ENCODE measurements at places on chromosomes 7 and 10.

DNA sequence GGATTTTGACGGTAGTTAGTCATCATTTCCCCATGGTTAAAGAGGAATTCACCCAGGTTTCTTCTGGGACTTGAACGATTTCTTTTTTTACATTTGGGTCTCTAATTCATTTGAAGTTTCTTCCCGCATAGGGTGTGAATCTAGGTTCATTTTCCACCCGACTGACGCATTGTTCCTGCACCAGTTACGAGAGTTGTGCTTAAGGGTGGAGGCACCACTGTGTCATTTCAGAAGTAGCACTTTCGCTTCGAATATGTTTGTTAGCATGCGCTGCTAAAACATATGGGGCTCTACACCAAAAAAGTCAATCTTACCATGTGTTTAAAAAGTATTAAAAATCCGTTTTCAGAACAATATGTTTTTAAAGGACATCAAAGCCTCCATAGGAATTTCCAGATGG, 140.3 kb downstream of the VIPR2 start:
- DNase-seq: no peak

DNA sequence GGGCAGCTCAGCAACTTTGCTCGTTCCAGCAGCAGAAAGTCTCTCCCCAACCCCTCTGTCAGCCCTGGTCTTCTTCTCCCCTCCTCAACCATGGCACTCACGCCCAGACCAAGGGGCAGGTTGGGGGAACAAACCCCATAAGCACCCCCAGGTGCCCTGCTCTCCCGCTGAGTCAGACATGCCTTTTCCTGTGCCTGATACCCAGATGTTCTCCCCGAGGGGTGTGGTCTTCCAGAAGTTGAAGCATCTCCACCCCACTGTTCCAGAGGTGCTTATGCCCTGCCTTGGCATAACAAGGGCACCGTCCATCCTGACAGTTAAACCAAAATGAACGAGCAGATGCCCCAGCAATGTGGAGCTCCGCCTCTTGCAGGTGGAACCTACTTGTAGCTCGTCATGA, 67.1 kb downstream of the C10orf143 start:
- no peak for DNase-seq

DNA sequence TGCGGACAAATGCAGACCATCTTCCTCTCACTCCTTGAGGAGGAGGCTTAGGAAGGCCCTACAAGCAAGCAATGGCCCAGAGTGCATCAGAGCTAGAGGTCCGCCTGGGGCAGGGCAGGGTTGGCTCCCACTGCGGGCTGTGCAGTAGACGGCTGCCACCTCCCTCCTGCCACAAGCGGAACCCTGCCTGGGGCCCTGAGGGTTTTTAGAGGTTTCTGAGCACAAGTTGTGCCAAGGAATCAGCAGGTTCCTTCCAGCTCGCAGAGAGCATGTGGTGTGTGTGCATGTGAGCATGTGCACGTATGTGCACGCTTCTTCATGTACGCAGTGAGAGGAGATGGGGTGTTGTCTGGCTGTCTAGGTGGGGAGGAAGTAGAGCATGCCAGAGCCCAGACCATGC, 25.9 kb upstream of the SMARCD3 start:
- no peak for DNase-seq

DNA sequence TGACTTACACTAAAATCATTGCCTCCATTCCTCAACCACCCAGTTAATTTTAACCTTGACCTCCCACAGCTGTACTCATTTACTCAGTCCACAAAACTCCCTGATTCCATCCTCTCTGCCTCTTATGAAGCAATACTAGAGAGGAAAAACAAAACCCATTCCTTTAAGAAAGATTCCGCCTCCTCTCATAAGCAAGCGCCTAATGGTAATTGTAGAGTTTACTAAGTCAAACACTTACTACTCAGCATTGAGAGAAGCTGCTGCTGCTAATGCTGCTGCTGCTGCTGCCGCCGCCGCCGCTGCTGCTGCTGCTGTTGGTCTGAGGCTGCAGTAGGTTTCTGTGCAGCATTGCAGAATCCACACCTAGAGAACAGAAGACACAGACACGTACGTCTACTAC, 2.1 kb upstream of the ADD3 start:
- DNase-seq: no peak

DNA sequence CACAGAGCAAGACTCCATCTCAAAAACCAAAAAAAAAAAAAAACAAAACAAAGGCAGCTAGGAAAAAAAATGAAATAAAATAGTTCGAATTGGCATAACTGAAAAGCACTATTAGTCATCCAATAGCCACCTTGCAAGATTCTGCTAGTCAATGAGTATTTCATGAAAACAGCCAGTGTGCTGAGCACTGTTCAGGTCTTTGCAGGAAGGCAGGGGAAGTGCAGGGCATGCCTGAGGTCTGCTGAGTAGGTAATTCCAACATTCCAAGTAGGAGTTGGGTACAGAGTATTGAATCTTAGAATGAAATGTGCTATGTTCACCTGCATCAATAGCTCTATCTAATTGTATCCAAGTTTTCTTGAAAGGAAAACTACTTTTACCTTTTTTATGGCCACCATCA, 22.9 kb downstream of the ABRAXAS2 start:
- no peak for DNase-seq

- DNase-seq: no peak
Measured at GRCh38 chr10:22022257-22023032, 18.9 kb upstream of the DNAJC1 start.

DNA sequence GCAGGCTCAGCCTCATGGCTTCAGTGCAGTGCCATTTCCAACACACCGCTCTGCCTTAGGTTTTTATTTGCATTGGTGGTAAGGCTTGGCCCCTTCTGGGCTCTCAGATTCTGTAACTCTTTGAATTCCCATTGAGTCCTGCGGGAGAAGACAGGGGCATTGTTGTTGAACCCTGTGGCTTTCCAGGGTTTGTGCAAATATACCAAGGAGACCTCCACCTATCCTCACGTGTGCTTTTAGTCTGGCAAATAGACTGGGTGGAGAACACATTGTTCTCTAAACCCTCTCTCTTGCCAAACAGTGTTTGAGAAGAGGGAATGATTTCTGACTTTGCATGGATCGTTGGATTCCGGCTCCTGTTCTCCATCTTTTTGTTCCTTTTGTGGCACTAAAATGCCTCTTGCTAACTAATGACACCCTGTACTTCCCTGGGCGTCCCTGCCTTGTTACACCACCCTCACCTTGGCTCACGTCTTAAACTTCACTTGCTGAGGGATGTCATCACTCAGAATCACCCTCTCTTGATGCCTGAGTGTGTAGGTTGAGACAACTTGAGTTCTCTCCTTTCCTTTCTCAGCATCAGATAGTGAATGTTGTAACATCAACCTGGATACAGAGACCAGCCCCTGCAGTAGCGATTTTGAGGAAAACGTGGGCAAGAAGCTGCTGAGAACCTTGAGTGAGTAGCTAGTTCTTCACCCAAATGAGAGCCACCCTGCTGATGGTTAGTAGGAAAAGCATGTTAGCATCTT, 40.5 kb downstream of the GOT1 start:
- no peak for DNase-seq

DNA sequence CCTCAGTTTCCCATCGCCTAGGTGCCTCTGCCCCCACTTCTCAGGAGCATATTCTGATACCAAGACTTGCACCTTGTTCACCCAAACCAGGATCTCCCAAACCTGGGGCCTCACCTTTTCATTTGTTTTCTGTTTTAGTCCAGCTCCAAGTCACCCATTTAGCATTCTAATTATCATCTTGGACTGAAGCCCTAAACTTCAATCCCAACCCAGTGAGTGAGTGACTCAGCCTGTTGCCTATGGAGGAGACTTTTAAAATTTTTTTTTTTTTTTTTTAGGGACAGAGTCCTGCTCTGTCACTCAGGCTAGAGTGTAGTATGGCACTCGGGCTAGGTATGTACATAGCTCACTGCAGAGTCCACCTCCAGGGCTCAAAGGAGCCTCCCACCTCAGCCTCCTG, 378.9 kb upstream of the AUTS2 start:
- no peak for DNase-seq

- DNase-seq: no peak
Measured at GRCh38 chr10:119079599-119080520, 757 bp downstream of the EIF3A start.

GRCh38 chr10:56551037-56551436, 190.0 kb upstream of the ZWINT start:
- no peak for DNase-seq

DNA sequence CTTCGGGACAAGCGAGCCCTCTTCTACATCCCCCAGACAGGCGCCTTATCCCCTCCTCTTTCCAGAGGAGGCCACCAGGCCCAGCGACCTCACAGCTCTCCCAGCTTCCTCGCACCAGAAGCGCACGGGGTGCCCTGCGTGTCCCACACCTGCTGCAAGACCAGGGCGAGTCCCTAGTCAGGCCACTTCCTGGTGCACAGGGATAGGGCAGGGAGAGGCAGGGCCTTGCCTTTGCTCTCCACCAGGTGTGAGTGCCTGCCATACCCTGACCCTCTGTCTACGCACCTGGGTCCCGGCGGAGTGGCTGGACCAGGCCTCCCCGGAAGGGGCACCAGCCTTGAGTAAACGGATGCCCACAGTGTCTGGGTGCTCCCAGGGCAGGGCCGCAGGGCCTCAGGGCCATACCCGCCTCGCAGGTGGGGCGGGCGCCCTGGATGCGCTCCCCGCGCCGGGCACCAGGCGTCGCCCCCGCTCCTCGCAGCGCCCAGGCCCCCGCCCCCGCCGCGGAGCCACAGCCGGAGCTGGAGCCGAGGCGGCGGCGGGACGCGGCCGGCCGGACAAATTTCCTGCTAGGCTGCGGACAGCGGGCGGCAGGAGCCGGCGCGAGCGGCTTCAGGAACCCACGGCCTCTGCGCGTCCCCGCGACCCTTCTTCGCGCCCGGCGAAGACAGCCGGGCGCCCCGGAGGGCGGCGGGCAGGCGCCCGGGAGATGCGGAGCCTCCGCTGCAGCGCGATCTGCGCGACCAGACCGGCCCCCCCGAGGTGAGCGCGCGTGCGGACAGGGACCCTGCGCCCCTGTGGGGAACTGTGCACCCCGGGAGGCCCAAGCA, at the start of gene PTPRE:
TSS of gene PTPRE (plus strand) at position 556 of the 830 bp plus-strand sequence. CDS start 133,779 bp downstream, outside the sequence.
- DNase-seq: no peak

DNA sequence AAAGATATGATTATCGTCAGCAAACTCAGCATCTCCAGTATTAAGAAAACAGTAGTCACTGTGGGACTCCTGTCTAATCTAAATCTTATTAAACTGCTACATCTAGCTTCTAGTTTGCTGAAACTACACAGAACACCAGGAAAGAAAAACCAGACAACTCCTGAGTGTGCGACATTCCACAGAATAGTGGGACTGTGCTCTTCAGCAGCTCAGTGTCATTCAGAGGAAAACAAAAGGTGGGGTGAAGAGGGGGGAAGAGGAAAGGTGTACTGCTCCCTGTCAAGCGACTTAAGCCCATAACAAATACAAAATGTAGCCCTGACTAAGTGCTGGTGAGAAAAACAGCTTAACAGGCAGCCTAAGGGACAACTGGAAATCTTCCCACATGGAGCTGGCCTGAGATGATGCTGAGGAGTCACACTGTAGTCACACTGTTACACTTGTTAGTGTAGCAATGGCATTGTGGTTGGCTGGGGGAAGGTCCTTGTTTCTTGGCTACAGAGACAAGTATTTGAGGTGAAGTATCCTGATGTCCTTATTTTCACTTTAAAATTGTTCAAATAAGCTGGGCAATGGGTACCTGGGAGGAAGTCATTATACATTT, 135.5 kb downstream of the USP6NL start:
- DNase-seq: no peak

GRCh38 chr10:132886211-132887099, 55.9 kb downstream of the CFAP46 start:
- no peak for DNase-seq

DNA sequence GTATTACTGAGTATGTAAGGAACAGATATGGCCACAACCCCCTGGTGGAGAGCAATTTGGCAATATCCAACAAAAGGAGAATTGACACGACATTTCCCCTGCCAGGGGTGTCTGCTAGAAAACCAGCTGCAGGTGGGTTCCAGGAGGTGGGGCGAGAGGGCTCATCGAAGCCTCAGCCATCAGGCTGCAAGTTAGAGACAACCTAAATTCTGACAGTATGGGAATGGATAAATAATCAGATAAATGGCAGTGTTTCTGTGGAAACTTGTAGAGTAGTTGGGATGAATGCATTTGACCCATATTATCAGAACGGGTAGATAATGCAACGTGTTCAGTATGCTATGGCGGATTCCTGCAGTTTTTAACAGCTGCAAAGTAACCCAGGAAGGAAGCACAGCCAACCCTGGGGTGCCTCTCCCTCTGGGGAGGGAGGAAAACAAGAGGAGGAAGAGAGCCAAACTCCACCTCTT, 3.5 kb downstream of the TMEM273 start:
- no peak for DNase-seq

DNA sequence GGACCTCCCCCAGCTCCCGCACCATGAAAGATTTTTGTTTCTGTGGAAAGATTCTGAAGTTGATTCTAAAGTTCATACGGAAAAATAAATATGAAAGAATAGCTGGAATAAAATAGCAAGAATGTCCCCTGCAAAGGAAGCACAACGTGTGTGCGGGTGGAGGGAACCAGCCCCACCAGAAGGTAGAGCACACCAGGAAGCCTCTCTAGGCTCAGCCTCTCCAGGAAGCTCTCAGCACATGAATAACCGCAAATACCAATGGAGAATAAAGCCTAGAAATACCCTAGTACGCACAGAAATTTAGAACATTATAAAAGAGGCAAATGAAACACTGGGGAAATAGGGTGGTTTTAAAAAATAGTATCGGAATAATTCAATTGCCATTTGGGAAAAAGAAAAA, 24.6 kb upstream of the FAM170B start:
- no peak for DNase-seq

- no peak for DNase-seq
Measured at GRCh38 chr10:23826421-23826820, 382.5 kb upstream of the KIAA1217 start.

DNA sequence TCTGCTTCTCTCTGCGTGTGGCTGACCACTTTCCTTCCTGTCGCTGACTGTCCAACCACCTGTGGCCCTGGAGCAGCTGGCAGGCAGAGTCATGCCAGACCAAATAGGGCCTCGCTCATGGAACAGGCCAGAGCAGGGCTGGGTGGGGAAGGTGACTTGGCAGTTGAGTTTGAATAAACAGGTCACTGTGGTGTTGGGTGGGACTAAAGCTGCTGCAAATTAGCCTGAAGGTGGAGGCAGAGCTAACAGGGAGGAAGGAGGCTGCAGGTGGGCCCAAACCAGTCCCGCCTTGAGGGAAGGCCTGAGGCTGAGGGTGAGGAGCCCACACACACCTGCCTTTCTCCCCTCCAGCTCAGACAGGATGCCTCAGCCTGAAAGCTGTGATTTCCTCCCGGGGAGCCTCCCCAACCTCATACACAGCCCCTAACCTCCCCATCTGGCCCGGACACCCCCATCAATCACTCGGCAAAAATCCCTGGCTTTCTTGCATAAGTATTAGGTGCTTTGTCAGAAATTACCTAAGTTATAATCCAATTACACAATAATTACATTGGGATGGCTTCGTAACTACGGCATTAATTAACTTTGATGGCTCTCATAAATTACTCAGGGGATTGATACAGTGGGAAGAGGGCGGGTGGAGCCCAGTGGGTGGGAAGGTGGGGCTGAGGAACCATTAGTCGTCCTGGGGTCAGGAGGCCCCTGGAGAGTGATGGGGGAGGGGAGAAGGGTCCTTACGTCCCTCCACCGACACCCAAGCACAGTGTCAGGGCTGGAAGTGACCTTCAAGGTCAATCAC, 97.7 kb upstream of the PCBD1 start:
- no peak for DNase-seq

Data from SHP77 treated with DMSO at 0.1 percent for 48 hours (cell line).